ENCODE measurements at places on chromosomes 16 and 17.

DNA sequence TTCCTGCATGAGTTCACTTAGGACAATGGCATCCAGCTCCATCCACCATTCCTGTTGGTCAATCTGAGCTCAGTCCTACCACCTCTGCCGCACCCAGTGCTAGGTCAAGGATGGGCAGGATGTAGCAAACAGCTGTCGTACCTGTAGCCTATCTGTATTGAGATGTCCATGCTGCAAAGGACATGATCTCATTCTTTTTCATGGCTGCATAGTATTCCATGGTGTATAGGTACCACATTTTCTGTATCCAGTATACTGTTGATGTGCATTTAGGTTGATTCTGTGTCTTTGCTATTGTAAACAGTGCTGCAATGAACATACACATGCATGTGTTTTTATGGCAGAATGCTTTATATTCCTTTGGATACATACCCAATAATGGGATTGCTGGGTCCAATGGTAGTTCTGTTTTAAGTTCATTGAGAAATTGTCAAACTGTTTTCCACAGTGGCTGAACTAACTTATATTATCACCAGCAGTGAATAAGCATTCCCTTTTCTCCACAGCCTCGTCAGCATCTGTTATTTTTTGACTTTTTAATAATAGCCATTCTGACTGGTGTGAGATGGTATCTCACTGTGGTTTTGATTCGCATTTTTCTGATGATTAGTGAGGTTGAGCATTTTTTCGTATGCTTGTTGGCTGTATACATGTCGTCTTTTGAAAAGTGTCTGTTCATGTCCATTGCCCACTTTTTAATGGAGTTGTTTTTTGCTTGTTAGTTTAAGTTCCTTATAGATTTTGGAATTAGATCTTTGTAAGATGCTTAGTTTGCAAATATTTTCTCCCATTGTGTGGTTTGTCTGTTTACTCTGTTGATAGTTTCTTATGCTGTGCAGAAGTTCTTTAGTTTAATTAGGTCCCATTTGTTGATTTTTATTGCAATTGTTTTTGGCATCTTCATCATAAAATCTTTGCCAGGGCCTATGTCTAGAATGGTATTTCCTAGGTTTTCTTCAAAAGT lies 7.2 kb upstream of the MRTFB start:
- DNase-seq: no peak

DNA sequence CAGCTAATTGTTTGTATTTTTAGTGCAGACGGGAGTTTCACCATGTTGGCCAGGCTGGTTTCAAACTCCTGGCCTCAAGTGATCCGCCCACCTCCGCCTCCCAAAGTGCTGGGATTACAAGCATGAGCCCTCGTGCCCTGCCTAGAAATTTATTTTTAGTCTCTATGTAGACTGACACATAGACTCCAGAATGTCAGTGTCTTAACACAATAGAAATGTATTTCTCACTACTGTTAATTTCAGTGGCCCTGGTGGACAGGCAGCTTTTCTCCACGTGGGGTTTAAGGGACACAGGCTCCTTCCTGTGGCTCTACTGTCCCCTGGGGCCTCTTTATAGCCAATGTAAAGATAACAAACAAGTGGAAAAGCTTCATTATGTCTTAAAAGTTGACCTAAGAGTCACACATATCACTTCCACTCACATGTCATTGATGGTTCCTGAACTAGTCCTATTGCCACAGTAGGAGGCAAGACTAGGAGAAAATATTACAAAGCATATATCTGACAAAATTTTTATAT lies 43.8 kb downstream of the COPRS start:
- no peak for DNase-seq

DNA sequence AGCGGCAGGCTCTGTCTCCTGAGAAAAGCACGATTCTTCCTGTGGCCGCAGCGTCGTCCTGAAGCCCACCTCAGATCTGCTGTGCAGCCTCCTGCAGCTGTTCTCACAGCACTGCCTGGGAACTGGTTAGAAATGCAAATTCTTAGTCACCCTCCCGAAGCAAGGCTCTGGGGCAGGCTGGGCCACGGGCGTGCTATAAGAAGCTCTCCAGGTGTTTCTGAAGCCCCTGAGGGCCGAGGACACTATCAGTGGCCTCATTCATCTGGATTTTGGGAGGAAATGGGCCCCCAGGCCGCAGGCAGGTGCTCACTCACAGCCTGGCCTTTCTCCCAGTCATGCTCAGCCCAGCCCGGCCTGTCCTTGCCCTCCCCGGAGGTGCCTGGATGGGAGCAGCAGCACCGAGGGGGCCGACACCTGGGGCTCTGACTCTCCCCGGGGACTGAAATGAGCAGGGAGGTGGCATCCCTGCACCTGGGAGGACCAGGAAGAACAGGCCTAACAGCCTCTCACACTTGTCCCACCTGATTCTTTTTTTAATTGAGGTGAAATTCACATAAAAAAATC lies 10.4 kb upstream of the NLRC3 start:
- peak; percentile 66 for DNase-seq

- DNase-seq: no peak
Observed at GRCh38 chr17:10022416-10022815, 117.3 kb upstream of the RCVRN start.

DNA sequence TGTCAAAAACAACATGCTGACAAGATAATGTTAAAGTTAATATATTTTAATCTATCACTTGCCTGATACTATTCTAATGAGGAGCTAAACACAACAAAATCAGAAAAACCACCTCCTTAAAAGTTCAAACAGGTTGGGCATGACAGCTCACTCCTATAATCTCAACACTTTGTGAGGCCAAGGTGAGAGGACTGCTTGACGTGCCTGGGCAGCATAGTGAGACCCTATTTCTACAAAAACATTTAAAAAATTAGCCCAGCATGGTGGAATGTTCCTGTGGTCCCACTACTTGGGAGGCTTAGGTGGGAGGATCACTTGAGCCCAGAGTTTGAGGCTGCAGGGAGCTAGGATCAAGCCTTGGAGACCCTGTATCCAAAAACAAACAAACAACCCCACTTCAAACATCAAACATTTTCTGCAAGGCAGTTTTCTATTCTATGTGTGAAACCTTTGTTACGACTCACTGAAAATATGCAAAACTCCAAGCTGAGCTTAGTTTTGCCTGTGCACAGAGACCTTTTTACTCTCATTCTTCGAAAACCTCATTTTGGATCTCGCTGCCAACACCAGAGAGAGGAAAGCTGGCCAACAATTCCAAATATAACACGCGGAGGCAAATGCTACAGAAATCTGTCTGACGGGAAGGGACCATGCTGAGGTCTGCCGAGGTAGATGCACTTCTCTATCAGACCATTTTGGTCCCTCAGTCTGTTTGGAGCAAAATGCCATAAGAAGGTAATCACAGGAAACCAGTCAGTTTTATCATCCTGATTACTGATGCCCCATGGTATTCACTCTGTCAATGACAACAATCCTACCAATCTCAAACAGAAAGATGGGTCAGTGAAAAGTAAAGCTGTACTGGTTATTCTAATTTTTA lies 6.2 kb downstream of the PHF12 start:
- DNase-seq: peak; percentile 40

All from GM12865 (cell line).